Naive thymus-derived CD8-positive, alpha-beta T cell (primary cell): ENCODE measurements at places on chromosomes 6 and 20. TPM values are rescaled to one million over a fixed set of nuclear protein-coding genes. Genes with fewer than 3 reads are reported as not detected.

GRCh38 chr20:24662752-24663365 is 193.4 kb downstream of the SYNDIG1 start:
- no peak for DNase-seq

The PBX2 gene
- total RNA-seq, result 174 TPM

DNA sequence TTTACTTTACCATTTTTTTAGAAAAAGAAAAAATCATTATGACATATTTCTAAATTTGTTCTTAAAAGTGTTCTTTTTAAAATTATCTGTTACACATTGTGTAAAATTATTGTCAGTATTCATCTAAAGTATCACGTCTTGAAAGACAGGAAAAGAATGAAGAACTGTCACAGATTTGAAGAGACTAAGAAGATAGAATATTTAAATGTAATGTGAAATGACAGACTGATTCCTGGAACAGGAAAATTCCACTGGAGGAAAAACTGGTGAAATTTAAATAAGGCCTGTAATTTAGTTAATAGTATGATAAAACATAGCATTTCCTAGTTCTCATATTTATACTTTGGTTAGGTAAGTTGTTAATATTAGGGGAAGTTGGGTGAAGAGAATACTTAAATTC is 52.8 kb upstream of the RUNX2 start:
- DNase-seq, result no peak

DNA sequence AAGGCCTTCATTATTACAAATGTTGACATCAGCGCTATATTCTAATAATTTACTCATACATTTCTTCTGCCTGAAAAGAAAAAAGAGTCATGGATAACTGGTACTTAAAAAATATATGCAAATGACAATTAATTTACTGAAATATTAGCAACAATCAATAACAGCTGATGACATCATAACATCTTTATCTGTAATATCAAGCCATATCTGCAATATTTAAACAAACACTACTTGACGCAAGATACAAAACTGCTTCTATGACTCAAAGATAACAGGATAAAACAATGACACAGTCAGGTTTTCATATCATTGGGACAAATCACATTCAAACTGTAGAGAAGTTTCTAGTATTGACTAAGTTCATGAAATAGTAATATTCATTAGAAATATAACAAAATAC is 16.5 kb downstream of the HACE1 start:
- DNase-seq, result no peak

- no peak for DNase-seq
Measured at GRCh38 chr6:30819297-30819917, 64.9 kb upstream of the DDR1 start.

GRCh38 chr6:35309611-35310264 is 12.1 kb downstream of the DEF6 start:
- DNase-seq, result no peak

DNA sequence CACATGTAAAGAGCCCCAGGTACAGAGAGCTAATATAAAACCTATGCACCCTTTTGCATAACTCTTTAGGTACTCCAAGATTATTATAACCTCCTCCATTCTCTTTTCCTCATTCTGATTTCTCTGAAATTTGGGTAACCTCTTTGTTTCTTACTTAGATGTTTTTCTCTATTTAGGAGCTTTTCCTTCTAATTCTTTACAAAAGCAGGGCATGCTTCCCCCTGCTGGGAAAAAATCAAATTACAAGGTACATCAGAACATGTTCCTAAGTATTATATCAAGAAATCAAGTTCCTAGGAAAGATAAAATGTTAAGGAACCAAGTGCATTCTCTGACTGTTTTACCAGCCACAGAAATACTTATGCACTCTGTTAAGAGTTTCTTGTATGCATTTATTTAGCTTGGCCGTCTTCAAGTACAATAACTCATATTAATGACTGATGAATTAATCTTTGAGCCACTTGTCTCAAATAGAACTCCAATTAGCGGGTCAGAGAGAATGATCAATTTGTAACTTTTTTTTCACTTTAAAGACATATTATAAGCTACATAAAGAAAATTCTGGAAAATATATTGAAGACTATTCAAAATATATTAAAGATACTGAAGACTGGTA is 2.1 kb downstream of the KHDRBS2 start:
- no peak for DNase-seq

- no peak for DNase-seq
Measured at GRCh38 chr6:138716971-138717665, 56.5 kb upstream of the CCDC28A start.

The SERINC3 gene
- total RNA-seq, result 82.0 TPM

The SYNDIG1 gene
- total RNA-seq, result not detected

DNA sequence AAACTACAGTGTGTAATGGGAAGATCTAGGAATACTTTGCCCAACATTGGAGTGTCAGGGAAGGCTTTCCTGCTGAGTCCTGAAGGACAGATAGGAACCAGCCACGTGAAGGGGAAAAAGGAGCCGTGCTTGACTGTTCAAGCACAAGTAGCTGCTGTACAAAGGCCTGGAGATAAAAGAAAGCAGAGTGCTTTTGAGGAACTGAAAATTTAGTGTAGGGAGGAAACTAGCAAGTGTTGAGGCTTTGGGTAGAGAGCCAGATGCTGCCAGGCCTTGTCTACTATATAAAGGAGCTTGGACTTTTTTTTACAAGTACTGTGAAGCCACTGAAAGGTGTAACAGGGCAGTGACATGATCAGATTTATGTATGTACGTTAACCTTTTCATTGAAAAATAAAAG is 39.0 kb downstream of the DSE start:
- no peak for DNase-seq

GRCh38 chr6:153013438-153013837 is 10.9 kb upstream of the MTRF1L start:
- DNase-seq, result no peak

GRCh38 chr6:165223736-165224135 is 85.7 kb downstream of the C6orf118 start:
- no peak for DNase-seq

The COL11A2 gene
- total RNA-seq, result 8.0 TPM

- no peak for DNase-seq
Measured at GRCh38 chr6:144279484-144280150, 5.5 kb upstream of the UTRN start.

- DNase-seq, result no peak
Measured at GRCh38 chr20:54140067-54140466, 33.7 kb downstream of the CYP24A1 start.

The DDO gene
- not detected for total RNA-seq

- no peak for DNase-seq
Measured at GRCh38 chr6:142943711-142944123, 1.3 kb downstream of the HIVEP2 start.

- DNase-seq, result no peak
Measured at GRCh38 chr6:113735491-113735890, 121.7 kb upstream of the MARCKS start.

DNA sequence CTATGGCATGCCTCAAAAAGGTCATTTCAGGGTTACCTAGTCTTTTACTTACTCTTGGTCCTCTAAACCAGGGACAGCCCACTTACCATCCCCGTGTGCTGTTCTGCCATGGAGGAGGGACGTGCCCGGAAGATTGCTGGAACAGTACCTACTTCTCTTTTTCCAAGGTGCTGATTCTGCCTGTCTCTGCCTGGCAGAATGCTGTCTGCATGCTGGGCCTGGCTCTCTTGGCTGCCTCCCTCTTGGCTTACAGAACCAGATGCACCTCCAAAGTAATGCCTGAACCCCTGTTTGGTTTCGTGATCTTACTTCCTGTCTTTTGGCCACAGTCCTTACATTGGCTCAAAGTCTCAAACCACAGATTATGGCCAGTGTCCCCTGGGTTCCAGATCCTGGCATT is 120.7 kb upstream of the NT5E start:
- no peak for DNase-seq
